NK-92 treated with Interleukin-12 subunit alpha and Interleukin-12 subunit beta, amount 100 ng/mL, for 24 hours (cell line): ENCODE measurements at places on chromosomes 11 and 22.

DNA sequence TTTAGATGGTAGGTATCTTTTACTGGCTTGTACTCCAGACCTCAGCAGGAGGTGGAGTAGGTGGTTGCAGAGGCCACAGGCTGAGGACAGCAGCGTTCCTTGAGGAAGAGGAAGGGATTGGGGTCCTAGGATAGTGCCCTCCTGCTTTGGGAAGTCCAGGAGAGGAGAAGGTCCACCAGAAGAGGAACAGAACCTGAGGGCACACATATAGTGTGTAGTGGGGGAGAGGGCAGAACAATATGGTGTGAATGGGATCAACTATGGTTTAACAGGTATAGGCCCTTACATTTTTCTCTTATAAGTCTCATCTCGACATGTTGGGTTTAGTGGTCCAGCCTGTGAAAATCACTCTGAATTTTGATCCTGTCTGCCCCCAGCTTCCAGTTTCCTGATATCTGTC lies 229.1 kb upstream of the ZBED5 start:
- DNase-seq = no peak

DNA sequence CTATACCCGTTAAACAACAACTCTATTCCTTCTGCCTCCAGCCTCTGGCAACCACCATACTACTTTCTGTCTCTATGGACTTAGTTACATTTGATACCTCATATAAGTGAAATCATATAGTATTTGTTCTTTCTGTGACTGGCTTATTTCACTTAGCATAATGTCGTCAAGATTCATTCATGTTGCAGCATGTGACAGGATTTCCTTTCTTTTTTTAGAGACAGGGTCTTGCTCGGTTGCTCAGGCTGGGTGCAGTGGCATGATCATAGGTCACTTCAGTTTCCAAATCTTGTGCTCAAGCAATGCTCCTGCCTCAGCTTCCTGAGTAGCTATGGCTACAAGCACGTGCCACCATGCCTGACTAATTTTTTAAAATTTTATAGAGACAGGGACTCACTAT lies 29.4 kb upstream of the SORL1 start:
- no peak for DNase-seq

DNA sequence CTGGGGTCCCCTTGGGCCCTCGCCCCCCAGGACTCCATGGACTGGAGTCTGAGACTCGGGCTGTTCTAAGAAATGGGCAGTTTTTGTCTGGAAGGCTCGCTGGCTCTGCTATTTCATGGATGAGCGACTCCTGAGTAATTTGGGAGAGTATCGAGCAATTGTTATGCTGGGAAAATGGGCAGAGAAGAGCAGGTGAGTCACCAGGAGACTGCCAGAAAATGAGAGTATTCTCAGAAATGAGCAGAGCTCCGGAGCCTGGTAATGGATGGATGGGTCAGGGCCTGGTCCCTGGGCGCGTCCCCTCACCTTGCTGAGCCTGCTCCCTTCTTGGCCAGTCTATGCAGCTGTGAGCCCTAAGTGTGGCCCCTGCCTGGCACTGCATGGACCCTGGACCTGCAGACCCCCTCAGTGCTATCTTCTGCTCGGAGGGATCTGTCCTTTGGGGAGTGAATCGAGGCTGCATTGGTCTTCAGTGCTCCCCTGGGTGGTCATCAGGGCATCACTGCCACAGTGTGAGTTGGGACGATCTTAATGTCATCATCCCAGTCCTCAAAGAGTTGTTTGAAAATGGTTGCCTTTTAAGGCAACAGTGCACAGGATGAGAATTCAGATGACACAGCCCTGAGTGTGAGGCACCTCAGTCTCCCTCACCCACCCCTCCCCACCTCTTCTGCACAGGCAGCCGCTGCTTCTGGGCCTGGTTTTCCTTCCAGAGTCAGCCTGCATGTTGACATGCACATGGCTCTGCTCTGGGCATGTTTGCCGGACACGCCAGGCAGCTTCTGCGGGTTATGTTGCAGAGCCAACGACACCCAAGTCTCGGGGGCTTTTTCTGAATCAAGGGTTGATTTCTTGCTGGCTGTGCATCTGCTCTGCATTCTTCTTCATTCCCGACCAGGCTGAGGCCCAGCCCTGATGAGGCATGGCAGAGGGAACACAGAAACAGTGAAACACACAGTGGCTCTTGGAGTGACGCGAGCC lies 519.0 kb downstream of the TBC1D22A start:
- DNase-seq = no peak

DNA sequence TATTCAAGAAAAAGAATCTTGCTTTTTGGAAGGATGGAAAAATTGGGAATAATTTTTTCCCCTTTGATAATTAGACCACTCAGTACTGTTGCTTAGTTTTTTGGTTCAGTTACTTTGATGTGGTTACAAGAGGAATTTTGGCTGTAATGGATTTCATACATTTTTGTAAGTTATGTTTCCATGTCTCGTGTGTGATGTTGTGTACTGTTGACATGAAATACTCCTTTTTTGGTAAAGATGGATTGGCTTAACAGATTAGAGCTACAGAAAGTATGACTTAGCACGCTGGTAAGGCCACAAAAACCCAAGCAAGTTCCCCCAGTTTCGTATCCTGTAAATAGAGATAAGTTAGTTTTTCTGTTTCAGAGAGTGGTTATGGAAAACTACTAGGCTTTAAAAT lies 11.9 kb downstream of the TBCEL start:
- DNase-seq = no peak

GRCh38 chr11:42407341-42407740 lies 904.5 kb upstream of the API5 start:
- DNase-seq = no peak

DNA sequence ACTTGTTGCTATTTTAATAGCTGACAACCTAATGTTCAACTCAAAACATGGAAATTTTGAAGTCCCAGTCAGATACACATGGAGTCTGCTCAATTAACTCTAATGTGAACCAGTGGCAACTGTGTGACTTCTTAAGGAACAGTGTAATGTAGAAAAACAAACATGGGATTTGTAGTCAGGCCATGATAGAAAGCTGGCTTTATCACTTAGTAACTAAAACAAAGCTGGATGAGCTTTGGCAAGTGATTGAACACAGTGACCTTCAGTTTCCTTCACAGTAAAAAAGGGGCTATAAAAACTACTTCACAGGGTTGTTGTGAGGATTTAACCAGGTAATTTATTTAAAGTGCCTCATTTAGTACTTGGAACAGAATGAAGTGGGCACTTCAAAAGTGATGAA lies 62.6 kb downstream of the PRCP start:
- no peak for DNase-seq

- DNase-seq = peak; percentile 5
Measured at GRCh38 chr11:132402071-132402684, 1031.8 kb downstream of the NTM start.
